ENCODE measurements at places on chromosomes 7 and 10. TPM values are rescaled to one million over a fixed set of nuclear protein-coding genes. Genes with fewer than 3 reads are reported as not detected.
A peak's percentile ranks its signal among the peaks of the same experiment; 100 is the strongest.

GRCh38 chr10:81875467-81876252 is 666 bp downstream of the NRG3 start:
- H3K27me3 ChIP-seq = no peaks in the 10 kb centered on the region
- no peaks in the 10 kb centered on the region for H3K36me3 ChIP-seq
- H3K4me3 ChIP-seq = no peak overlapping the region

- H3K27ac ChIP-seq = no peak overlapping the region
- no peak overlapping the region for H3K4me3 ChIP-seq
- H3K36me3 ChIP-seq = no peaks in the 10 kb centered on the region
These were observed 1.7 kb upstream of the SLC35B4 start for GRCh38 chr7:134318443-134318842.

GRCh38 chr7:96949766-96950165 is 55.6 kb upstream of the DLX6 start:
- no peaks in the 10 kb centered on the region for H3K27me3 ChIP-seq
- DNase-seq = no peak
- no peaks in the 10 kb centered on the region for H3K4me1 ChIP-seq

GRCh38 chr7:132482866-132483265 is 93.4 kb downstream of the PLXNA4 start:
- H3K4me3 ChIP-seq = no peak overlapping the region
- no peaks in the 10 kb centered on the region for H3K4me1 ChIP-seq
- DNase-seq = no peak
- no peak overlapping the region for H3K27ac ChIP-seq

DNA sequence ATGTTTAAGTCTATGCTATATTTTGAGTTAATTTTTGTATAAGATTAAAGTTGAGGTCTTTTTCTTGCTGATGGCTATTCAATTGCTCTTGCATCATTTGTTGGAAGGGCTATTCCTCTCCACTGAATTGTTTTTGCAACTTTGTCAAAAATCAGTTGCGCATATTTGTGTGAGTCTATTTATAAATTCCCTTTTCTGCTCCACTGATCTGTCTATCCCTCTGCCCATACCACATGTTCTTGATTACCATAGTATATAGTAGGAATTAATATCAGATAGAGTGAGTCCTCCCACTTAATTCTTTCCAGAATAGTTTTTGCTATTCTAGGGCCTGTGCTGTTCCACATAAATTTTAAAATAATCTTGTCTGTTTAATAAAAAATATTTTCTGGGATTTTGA is 152.4 kb upstream of the ADCY1 start:
- H3K4me1 ChIP-seq = no peaks in the 10 kb centered on the region
- H3K27me3 ChIP-seq = no peaks in the 10 kb centered on the region
- H3K36me3 ChIP-seq = no peaks in the 10 kb centered on the region
- H3K27ac ChIP-seq = no peak overlapping the region
- no peak for DNase-seq
- no peak overlapping the region for H3K4me3 ChIP-seq

DNA sequence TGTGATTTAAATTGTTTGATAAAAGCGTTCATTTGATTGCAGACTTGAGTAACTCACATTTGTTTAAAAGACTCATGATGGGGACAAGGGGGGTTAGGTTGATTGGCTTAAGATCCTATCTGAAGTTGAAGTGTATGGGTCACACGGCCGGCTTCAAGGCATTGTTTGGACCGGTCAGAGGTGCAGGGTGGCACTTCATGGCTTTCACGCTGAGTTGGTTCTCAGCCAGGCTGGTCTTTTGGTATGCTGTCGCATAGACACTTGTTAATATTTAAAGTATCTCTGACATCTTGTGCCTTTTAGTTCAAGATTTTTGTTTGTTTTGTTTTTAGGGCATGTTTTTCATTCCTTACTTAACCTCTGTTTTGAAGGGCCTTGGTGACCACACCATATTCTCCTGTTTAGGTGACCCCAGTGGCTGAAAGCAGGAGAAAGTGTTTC is 58.1 kb downstream of the CCNY start:
- H3K4me3 ChIP-seq = no peak overlapping the region
- no peaks in the 10 kb centered on the region for H3K4me1 ChIP-seq
- no peak for DNase-seq
- no peak overlapping the region for H3K27ac ChIP-seq
- H3K36me3 ChIP-seq = 0 out of 2 replicates have a peak, but pooled peaks cover 7% of the 10 kb centered on the region
- H3K27me3 ChIP-seq = no peaks in the 10 kb centered on the region

DNA sequence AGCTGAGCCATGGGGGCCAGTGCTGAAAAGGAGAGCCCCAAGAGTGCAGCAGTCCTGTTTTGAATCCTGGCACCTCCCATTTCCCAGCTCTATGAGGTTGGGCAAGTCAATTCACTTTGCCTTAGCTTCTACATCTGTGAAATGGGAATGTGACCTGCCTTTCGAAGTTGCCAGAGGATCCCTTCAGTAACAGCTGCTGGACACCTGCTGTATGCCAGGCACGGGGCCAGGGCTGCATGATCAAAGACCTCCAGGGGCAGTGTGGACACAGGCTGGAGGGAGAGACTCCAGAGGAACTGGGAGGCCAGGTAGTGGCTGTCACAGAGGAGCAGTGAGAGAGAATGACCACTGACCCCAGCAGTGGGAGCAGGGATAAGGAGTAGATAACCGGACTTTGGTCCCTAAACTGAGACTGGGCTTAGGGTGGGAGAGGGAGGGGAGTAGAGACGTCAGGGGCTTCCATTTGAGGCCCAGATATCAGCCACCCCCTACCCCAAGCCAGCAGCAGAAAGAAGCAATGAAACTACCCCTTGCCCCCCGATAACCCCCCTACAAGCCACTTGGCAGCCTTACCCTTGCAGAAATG is 45.2 kb downstream of the SRRM3 start:
- 0 out of 2 replicates have a peak, but pooled peaks cover 7% of the 10 kb centered on the region for H3K27me3 ChIP-seq
- DNase-seq = no peak
- H3K4me1 ChIP-seq = no peaks in the 10 kb centered on the region
- H3K27ac ChIP-seq = no peak overlapping the region

GRCh38 chr7:96499532-96499931 is 177.6 kb upstream of the SLC25A13 start:
- no peaks in the 10 kb centered on the region for H3K36me3 ChIP-seq
- DNase-seq = no peak
- no peaks in the 10 kb centered on the region for H3K27me3 ChIP-seq
- H3K27ac ChIP-seq = no peak overlapping the region
- no peak overlapping the region for H3K4me3 ChIP-seq

- H3K4me3 ChIP-seq = no peak overlapping the region
- DNase-seq = no peak
- H3K36me3 ChIP-seq = no peaks in the 10 kb centered on the region
- no peaks in the 10 kb centered on the region for H3K4me1 ChIP-seq
- no peak overlapping the region for H3K27ac ChIP-seq
These were observed 23.3 kb downstream of the ZFAND4 start for GRCh38 chr10:45649296-45649695.

DNA sequence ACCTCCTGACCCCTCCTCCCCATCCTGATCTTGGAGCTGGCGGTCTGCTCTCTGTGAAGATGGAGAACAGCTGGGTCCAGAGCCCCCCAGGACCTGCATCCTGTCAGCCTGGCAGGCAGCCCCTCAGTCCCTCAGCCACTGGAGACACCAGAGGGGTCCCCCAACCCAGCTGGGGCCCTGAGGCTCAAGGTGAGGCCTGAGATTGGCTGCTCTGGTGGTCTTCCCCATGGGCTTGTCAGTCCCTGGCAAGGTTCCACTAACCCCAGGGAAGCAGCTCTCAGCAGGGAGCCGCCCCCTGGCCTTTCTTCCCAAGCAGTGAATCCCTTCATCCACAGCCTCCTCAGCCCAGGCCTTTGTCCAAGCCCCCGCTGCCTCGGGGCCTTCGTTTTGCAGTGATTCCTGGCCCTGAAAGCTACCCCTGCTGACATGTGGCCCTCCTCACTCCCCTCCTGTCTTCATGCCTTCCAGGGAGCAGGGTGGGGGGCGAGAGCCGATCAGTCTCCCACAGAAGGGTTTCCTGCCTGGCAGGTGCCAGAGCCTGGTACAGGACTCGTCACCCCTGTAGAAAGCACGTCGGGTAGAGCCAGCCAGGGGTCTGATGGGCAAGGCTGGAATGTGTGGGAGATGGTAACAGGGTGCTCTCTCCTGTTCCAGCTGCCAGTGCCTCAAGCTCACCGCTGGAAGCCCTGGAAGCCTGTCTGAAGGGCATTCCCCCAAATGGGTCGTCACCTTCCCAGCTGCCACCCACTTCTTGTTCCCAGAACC is 48.5 kb downstream of the ZNF467 start:
- H3K4me1 ChIP-seq = no peaks in the 10 kb centered on the region
- no peak for DNase-seq
- no peak overlapping the region for H3K4me3 ChIP-seq
- H3K36me3 ChIP-seq = no peaks in the 10 kb centered on the region

GRCh38 chr10:28716748-28717147 is 39.4 kb downstream of the BAMBI start:
- no peak for DNase-seq
- H3K27me3 ChIP-seq = no peaks in the 10 kb centered on the region
- H3K4me1 ChIP-seq = peaks cover 17% of the 10 kb centered on the region
- H3K27ac ChIP-seq = no peak overlapping the region

- H3K4me3 ChIP-seq = no peak overlapping the region
- H3K27ac ChIP-seq = no peak overlapping the region
- no peaks in the 10 kb centered on the region for H3K36me3 ChIP-seq
- H3K27me3 ChIP-seq = no peaks in the 10 kb centered on the region
These were observed 91.0 kb downstream of the AKR1D1 start for GRCh38 chr7:138167222-138167621.

GRCh38 chr10:85612378-85612775 is 754.2 kb downstream of the GRID1 start:
- H3K36me3 ChIP-seq = no peaks in the 10 kb centered on the region
- H3K27me3 ChIP-seq = no peaks in the 10 kb centered on the region
- DNase-seq = no peak
- no peak overlapping the region for H3K27ac ChIP-seq
- H3K4me3 ChIP-seq = no peak overlapping the region

DNA sequence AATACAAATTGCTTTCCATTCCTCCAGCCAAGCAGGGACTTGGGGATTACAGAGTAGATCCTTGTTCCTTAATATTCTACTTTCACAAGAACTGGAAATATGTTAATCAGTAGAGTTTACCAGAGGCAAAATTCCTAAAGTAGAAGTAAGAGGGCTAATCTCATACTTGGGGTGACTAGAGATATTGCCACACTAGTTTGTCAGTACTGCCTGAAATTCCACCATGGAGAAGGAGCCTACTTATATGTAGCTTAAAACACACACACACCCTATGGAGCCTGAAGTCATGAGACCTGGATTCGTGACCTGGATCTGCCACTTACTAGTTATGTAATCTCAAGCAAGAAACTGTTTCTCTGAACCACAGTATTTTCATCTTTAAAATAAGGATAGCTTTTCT is 33.9 kb downstream of the STRIP2 start:
- no peak for DNase-seq
- H3K4me3 ChIP-seq = no peak overlapping the region
- H3K36me3 ChIP-seq = peaks cover 50% of the 10 kb centered on the region
- H3K27me3 ChIP-seq = no peaks in the 10 kb centered on the region
- peak overlapping the region; percentile 80 for H3K27ac ChIP-seq
- H3K4me1 ChIP-seq = peaks cover 45% of the 10 kb centered on the region

GRCh38 chr7:30451539-30452279 is 26.9 kb downstream of the NOD1 start:
- H3K27me3 ChIP-seq = no peaks in the 10 kb centered on the region
- no peak overlapping the region for H3K4me3 ChIP-seq
- no peaks in the 10 kb centered on the region for H3K4me1 ChIP-seq
- H3K36me3 ChIP-seq = no peaks in the 10 kb centered on the region
- no peak overlapping the region for H3K27ac ChIP-seq
- DNase-seq = no peak

GRCh38 chr7:70894799-70895198 is 237.1 kb upstream of the GALNT17 start:
- DNase-seq = no peak
- peaks cover 9% of the 10 kb centered on the region for H3K27me3 ChIP-seq
- H3K4me3 ChIP-seq = no peak overlapping the region
- H3K36me3 ChIP-seq = no peaks in the 10 kb centered on the region
- no peak overlapping the region for H3K27ac ChIP-seq

DNA sequence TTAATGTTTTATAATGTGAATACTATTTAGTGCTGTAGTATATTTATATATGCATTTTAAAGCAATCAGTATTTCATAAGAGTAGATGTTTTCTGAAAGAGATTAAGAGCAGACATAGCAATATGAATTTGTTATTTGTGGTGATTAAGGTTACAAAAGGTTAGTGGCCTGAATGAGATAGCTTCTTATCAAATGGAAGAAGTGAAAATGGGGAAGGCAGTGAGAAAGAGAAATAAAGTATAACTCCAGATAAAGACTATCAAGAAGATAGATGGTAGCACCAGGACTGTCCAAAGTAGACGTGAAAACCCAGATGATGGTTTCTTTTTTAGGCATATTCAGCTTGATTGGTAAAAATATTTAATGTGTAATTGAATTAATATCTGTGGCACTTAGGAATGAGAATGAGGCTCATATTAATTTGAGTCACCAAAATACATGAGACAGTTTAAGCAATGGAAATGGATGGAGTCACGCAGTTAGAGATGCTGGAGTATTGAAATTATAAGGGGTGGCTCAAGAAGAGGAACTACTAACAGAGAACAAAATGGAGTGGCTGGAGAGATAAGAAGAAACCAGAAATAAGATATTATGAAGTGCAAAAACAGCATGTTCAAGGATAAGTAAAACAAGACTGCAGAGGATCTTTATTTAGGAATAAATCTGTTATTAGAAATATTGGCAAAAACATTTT is 288.0 kb upstream of the SEMA3C start:
- H3K4me3 ChIP-seq = no peak overlapping the region
- no peaks in the 10 kb centered on the region for H3K36me3 ChIP-seq
- no peak overlapping the region for H3K27ac ChIP-seq
- H3K27me3 ChIP-seq = no peaks in the 10 kb centered on the region

DNA sequence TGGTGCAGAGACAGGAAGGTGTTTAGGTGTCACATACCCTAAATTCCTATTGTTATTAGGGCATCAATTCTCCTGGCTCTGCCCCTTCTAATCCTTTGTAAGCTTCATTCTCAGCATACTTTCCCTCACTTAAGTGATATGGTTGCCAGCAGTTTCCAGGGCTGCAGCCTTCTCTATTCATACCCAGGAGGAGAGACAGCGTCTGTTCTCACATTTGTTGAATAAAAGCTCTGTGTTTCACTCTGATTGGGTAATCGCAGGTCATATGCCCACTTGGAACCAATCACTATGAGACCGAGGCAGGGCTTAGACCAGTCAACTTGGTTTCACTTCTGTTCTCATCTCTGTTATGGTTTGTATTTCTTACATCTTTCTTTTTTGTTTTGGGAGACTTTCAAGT is 109.6 kb upstream of the MTPN start:
- H3K4me3 ChIP-seq = peak overlapping the region; percentile 34
- peak; percentile 42 for DNase-seq
- H3K36me3 ChIP-seq = no peaks in the 10 kb centered on the region
- H3K27me3 ChIP-seq = peaks cover 4% of the 10 kb centered on the region
- H3K27ac ChIP-seq = no peak overlapping the region
- no peaks in the 10 kb centered on the region for H3K4me1 ChIP-seq

The VSTM4 gene
- not detected for total RNA-seq

The TRIM50 gene
- total RNA-seq = not detected

The HYAL4 gene
- total RNA-seq = not detected

The CLRN3 gene
- total RNA-seq = not detected

The PIK3AP1 gene
- total RNA-seq = 1.7 TPM

The FRAT1 gene
- 2.4 TPM for total RNA-seq

The NODAL gene
- not detected for total RNA-seq

The CCDC172 gene
- not detected for total RNA-seq

The AGR2 gene
- 76.1 TPM for total RNA-seq

The VWC2 gene
- total RNA-seq = not detected

Measured in PC-9 (cell line).